Muscle of arm (tissue), 14 donors: ENCODE measurements at places on chromosomes 16 and 17. TPM values are rescaled to one million over a fixed set of nuclear protein-coding genes. Genes with fewer than 3 reads are reported as not detected.

DNA sequence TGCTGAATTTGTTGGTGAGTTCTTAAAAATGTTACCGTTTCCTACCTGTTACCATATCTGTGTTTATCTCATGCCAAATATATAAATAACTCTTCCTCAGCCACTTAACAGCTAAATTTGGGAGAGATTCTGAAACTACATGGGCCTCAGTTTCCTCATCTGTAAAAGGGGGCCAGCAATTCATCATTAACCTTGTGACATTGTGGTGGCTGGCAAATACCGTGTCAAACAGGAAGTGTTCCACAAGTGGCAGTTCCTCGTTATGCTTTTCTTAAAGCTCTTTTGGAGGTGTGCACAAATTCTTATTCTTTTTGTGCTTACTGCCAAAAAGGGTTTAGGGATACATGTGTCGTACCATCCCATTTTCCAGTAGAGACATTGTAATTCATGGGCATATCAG, 220.4 kb upstream of the CACNG5 start:
- DNase-seq, result no peak

GRCh38 chr17:32609085-32609484, 122.3 kb downstream of the CDK5R1 start:
- DNase-seq, result no peak

DNA sequence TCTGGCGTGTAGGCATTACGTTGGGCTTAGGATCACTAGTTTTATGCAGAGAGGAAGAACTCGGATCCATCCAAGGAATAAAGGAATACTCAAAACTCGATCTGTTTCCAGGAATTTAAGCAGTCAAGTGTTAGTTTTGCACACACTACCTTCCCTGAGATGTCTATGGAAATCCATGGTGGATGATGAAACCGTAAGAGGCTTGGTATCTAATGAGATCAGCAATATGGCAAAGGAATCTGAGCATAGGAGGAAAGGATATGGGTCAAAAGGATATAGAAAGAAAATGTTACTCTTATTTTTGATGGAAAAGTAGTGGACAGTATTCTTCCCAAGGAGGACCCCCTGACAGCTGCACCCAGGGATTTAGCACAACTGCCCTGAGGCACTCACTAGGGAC, 59.6 kb downstream of the SMG6 start:
- no peak for DNase-seq

PRSS36 gene
- polyA plus RNA-seq, result not detected

MPP2 gene
- 2.7 TPM for polyA plus RNA-seq

CCL4 gene
- 2.6 TPM for polyA plus RNA-seq

DNA sequence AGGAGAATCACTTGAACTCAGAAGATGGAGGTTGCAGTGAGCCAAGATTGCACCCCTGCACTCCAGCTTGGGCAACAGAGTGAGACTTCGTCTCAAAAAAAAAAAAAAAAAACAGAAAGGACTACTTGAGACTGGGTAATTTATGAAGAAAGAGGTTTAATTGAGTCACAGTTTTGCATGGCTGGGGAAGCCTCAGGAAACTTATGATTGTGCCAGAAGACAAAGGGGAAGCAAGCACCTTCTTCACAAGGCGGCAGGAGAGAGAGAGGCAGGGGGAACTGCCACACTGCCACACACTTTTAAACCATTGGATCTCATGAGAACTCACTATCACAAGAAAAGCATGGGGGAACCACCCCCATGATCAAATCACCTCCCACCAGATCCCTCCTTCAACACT, 9.0 kb upstream of the MILR1 start:
- DNase-seq, result no peak

GRCh38 chr16:89717688-89718505, 2.8 kb downstream of the VPS9D1 start:
- DNase-seq, result no peak

- DNase-seq, result no peak
Observed at GRCh38 chr17:30920683-30921543, 832 bp upstream of the ADAP2 start.

DNA sequence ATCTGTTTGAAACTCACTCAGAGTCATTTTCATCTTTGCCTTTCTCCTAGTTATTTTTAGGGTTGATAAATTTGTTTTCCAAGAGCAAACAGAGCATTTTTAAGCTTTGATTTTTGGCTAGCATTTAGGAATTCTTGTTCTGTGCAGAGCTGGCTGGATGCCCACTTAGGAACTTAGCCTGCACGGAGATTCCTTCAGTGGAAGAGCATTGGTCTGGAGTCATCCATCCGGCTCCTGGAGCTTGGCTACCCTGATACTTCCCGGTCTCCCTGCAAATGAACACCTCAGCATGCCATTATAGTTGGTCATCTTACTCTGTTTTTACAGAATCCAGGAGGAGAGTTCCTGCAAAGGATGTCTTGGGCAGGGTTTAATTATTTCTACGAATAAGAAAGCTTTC, 57.1 kb downstream of the SPECC1 start:
- peak; percentile 77 for DNase-seq

SCNN1G gene
- polyA plus RNA-seq, result 0.07 TPM

GRCh38 chr16:67194260-67194659, 2.3 kb downstream of the E2F4 start:
- DNase-seq, result no peak
